ACHN (cell line): ENCODE measurements at places on chromosomes 7 and 10.

DNA sequence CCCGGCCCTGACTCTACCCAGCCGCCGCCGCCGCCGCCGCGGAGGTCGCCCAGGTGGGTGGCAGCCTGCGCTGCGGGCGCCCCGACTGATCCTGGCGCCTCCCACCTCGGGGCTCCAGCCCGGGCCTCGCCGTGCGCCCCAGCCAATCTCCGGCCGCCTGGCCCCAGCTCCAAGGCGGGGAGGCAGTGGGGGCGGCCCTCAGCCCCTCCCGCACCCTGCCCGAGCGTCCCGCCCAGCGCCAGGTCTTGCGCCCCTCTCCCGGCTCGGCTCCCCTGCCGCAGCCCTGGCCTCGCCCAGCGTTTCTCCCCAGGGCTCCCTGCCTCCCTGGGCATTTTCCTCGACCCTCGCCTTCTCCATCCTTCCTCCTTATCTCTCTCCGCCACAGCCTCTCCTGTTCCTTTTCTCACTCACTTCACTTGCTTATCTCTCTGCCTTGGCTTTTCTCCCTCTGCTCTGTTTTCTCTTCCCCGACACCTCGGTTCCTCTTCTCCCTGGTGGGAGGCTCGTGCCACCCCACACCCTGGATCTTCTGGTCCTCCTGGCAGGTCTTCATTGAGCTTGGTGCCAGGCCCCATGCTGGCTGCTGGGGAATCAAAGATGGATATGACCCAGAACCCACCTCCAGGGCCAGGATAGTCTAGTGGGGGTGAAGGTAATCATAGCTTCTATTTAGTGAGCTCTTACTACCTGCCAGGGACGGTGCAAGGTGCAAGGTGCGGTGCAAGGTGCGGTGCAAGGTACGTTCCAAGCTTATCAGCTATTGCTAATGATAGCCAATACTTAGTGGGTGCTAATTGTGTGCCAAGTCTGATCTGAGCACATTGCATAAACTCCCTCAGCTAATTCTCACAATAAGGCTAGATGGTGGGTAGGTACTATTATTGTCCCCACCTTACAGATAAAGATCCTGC, at the start of gene SFRP5:
SFRP5 (minus strand) TSS at position 87 of the 911 bp plus-strand sequence. CDS start 166 bp downstream, outside the sequence.
- DNase-seq = no peak

- DNase-seq = no peak
Measured at GRCh38 chr7:155870334-155871180, 58.3 kb upstream of the SHH start.

- DNase-seq = no peak
Measured at GRCh38 chr7:146331369-146331768, 214.8 kb downstream of the CNTNAP2 start.

- no peak for DNase-seq
Measured at GRCh38 chr7:27431465-27431864, 188.9 kb downstream of the EVX1 start.

DNA sequence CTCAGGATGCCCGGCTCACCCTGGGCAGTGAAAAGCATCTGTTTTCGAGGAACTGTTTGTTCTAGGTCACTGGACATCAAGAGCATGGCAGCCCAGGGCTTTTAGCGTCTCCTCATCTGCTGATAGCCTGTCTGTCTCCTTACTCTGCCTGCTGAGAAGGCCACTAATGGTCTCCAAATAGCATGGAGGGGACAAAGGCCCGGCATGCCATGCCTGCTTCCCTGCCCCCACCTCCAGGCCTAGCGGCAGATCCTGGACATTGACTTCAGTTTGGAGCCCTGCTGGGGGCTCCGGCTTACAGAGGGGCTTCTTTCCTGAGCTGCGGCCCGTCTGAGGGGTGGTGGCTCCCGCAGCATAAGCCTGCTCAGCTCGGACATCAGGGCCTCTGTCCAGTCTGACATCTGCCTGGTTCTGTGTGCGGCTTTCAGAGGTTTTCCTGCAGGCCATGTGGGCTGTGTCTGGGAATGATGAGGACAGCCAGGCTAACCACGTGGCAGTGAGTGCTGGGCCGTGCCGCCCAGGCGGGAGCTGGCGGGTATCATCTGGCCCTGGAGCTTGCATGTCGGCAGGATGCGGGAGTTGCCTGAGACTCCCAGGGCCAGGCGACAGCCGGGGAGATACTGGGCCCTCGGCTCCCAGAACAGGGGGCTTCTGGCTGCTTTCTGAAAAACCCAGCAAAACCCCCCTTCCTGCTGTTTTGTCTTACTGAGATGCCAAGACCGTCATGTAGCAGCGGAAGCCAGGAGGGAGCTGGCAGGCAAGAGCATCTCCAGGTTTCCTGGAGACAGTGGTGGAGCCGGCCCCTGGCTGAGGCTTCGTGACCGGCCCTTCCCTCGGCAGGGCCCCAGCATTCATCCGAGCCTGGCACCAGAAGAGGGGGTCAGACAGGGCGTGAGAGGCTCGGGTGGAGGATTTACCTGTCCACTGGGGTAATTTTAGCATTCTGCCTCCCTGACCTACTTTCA, 9.2 kb downstream of the PFKFB3 start:
- no peak for DNase-seq
